ENCODE measurements at places on chromosomes 5 and 9.

DNA sequence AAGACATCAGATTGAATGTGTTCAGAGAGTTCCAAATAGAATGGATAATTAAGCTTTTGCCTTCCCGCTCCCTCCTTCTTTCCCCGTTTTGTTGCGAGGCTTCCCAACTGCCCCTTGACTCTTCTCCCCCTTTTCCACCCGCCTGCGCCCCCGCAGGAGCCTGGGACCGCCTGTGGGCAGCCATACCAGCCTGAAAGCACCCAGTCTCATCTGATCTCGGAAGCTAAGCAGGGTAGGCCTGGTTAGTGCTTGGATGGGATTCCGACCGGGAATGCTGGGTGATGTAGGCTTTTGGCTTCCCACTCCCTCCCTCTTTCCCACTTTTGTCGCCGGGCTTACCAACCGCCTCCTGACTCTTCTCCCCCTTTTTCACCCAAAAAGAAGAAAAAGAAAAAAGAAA, 6.8 kb upstream of the HSD17B4 start:
- DNase-seq, result no peak

DNA sequence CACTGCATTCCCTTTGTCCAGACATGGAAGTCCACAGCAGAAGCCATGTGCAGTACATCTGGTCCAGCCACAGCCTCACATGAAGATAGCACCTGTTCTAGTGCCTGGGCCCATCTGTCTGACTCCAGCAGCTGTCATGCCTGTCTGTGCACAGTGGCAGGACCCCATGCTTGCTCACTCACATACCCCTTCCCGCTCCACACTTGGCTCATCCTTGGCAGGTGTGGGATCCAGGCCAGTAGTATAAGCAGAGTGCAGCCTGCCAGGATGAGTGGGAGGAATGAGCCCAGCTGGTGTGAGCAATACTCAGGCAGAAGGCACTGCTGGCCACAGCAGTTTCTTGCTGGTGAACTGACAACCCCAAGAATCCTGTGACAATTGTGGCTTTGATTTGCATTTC, 168.0 kb downstream of the PRDM9 start:
- DNase-seq, result no peak

- no peak for DNase-seq
Measured at GRCh38 chr5:117455236-117456233, 880.9 kb upstream of the SEMA6A start.

GRCh38 chr5:152124409-152125041, 199.9 kb upstream of the GLRA1 start:
- DNase-seq, result no peak

DNA sequence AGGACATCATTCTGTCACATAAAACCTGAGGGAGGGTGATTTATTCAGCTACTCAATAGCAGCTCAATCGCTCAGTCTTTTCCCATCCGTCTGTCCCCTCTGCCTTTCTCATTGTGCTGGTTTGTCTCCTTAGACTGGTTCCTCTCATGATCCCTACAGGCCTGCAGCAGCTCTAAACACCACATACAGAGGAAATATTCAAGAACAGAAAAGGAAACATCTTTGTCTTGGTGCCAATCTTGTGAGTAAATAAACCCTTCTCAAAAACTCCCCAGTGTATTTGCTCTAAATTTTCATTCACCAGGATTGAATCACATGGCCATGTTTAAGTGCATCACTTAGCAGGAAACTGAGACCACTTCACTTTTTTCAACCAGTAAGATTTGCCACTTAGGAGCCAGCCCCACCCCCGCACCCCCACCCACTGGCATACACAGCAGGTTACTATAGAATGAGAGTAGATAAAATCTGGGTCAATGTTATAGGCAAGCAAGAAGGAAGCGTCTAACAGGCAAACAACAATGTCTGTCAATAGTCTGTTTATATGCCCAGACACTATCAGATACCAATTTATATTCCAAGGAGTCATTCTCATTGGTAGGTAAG, 895.5 kb upstream of the DMAC1 start:
- DNase-seq, result no peak

DNA sequence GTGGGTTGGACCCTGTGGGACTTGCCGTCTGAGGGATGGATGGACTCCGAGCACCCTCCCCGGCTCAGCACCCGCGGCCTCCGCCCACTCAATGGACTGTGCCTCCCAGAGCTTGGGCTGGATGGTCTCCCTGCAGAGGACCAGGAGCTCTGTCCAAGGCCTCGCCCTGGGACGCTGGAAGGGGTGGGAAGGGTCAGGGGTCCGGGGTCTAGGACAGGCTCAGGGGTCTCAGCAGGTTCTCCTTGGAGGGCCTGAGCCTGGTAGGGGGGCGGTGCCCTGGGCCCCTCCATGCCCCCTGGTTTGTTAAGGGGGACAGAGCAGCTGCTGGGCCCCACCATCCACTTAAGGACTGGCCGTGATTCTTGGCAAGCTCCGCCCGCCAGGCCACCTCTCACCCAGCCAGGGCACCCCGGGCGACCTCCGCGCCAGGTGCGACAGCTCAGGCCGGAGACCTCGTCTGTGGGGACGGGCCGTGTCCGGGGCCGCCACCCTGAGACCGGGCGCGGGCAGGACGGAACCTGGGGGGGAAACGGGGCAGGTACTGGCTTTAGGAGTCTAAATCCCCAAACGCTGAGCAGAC, 29.2 kb downstream of the EXOC3 start:
- DNase-seq, result no peak

DNA sequence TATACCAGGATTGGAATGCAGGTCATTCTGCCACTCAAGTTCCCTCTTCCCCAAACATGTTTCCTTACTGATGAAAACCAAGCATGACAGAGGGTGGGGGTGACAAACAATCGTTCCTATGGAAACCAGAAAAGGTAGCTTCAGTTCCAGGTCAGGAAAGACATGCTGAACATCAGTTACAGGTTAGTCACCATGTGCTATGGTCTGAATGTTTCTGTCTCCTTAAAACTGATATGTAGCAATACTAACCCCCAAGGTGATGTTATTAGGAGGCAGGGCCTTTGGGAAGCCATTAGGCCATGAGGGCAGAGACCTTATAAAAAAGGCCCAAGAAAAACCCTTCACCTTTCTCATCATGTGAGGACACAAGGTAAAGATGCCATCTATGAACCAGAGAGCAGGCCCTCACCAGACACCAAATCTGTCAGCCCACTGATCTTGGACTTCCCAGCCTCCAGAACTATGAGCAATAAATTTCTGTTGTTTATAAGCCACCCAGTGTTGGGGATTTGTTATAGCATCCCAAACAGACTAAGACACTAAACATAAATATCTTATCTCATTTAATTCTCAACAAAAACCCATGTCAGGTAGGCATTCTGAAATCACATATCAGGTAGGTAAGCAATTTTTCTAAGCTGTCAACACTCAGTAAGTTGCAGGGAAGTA, 15.7 kb upstream of the SH3RF2 start:
- no peak for DNase-seq

- no peak for DNase-seq
Measured at GRCh38 chr5:3004361-3005080, 253.0 kb upstream of the IRX2 start.

- DNase-seq, result no peak
Measured at GRCh38 chr5:53298841-53299240, 181.6 kb upstream of the FST start.

DNA sequence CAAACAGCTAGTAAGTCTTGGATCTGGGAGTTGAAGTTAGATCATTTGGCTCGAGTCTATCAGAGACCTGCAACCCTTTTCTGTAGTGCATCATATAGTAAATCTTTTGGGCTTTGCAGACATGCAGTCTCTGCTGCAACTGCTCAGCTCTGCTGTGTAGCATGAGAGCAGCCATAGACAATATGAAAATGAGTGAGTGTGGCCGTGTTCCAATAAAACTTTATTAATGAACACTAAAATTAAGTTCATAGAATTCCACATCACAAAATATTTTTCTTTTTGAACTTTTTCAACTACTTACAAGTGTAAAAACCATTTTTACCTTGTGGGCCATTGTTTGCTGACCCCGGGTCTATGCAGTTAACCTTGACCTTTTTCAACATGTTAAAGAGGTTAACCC, 35.2 kb downstream of the ROPN1L start:
- no peak for DNase-seq

- no peak for DNase-seq
Measured at GRCh38 chr5:159034083-159034824, 65.5 kb downstream of the EBF1 start.

- DNase-seq, result no peak
Measured at GRCh38 chr5:110853267-110853666, 114.5 kb downstream of the SLC25A46 start.

GRCh38 chr9:116899337-116900006, 212.4 kb downstream of the TRIM32 start:
- no peak for DNase-seq

- no peak for DNase-seq
Measured at GRCh38 chr5:55907927-55908326, 56.8 kb downstream of the IL31RA start.

DNA sequence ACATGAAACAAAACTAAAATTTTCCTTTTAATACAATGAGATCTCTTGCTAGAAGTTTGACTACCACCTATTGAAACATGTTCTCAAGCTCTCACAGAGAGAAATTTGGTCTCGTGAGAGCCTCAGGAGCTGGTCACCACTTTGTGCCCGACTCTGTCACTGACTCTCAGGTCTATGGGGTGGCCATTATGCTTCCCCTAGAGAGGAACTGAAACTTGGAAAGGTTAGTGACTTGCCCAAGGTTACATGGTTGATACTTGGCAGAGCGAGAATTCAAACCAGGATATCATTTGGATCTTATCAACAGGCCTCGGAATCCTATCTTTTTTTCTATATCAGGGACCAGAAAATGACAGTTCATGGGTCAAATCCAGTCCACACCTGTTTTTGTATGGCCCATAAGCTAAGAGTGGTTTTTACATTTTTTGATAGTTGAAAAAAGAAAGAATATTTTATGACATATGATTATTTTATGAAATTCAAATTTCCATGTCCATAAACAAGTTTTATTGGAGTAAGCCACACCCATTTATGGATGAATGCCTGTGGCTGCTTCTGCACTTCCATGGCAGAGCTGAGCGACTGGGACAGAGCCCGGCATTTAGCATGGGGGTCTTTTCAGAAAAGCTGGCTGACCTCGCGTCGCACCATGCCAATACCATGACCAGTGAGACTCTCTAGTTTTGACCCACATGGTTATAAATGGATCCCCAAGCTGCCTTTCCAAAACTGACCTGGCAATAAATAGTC, 44.8 kb upstream of the EQTN start:
- DNase-seq, result no peak

DNA sequence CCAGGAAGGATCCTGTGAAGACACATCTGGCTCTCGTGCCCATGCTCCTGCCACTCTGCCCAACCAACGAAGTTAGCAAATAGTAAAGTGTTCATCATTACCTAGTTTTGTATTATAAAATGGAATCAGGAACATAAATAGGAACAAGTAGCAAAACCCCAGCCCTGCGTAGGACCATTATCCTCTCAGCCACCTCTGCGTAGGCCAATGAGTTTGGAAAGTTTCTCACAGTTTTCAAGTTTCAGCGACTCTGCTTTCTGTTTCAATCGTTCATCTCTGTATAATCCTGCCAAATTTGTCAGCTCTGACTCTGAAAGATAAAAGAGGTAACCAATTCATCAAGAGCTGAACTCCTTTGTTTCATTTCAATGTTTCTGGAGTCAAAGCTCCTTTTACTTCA, 10.1 kb upstream of the SPATA24 start:
- DNase-seq, result no peak

DNA sequence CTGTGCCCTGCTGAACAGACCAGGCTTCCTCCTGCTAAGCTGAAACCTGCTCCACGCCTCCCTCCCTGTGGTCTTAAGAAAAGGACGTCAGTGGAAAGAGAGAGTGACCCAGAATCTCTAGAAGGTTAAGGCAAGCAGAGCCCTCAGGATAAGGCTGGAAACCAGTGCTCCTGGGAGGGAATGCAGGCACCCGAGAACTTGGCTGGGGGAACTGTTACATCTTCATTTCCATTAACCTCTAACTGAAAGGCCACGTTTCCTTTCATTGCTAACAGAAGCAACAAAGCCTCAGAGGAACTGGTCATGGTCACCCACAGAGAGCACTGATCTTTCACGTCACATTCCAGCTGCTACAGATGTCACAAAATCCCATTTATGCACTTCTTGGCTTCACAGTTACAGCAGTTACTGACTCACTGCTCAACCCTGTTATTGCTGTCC, 26.1 kb upstream of the AKNA start:
- no peak for DNase-seq

- no peak for DNase-seq
Measured at GRCh38 chr9:100640447-100641050, 62.7 kb downstream of the CAVIN4 start.

GRCh38 chr5:53575101-53575500, 14.7 kb downstream of the NDUFS4 start:
- DNase-seq, result no peak

DNA sequence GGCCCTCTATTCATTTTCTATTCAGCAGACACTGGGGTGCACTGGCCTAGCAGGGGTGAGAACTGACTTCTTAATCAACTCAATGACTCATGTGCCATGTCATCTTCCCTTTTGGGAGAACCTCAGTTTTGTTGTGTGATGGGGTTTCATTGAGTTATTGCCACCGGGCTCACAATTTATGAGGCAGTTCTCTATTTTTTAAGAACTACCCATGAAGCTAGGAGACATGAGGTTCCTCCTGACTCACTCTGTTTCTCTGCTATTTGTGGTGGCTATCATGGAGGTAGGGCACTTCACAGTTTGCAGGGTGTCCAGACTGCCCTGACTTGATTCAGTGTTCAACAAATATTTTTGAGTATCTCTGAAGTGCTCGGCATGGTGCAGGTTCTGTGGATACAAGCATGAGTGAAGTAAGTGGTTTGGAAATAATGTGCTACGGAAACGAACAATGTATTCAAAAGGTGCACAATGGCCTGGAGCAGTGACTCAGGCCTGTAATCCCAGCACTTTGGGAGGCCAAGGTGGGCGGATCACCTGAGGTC, 39.3 kb downstream of the SPARC start:
- no peak for DNase-seq

DNA sequence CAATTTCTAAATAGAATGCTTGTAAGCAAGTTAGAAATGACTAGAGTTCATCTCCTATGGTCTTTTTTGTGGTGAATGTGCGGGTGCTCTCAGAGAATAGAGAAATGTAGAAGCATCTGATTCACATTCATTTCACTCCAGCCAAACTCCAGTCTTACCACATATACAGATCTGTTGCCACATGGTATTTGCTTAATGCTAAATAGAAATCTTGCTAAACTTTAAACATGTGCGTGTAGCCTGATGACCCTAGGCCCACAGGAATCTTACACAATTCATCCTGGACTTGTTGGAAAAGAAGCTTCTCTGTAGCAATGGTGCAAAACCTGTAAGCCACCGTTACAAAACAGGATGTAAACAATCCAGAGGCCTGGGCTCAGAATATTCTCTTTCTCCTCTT, 135.2 kb downstream of the PCSK1 start:
- no peak for DNase-seq

- no peak for DNase-seq
Measured at GRCh38 chr5:82386576-82386975, 108.4 kb upstream of the RPS23 start.

DNA sequence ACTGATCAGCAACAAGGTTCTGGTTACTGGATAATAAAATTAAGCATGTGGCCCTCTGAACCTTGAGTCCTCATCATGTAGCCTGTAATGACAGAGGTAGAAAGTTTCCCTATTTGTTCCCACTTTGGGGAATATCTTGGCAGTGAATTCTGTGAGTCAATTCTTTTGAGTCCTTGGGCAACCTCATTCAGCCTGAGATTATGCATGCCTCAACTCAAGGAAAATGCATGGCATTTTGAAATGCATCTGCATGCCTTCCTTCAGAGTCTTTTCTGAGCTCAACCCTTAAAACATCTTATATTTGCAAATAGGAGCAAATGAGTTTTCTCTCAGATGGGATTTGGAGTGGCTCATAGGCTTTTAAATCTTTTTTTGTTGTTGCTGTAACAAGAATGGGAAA, 218.1 kb upstream of the CD180 start:
- DNase-seq, result no peak

Data from NK-92 treated with Interleukin-12 subunit alpha and Interleukin-12 subunit beta, amount 100 ng/mL, for 24 hours (cell line).